Fibroblast of the aortic adventitia (primary cell): ENCODE measurements at places on chromosomes 3 and 15. TPM values are rescaled to one million over a fixed set of nuclear protein-coding genes. Genes with fewer than 3 reads are reported as not detected.

DNA sequence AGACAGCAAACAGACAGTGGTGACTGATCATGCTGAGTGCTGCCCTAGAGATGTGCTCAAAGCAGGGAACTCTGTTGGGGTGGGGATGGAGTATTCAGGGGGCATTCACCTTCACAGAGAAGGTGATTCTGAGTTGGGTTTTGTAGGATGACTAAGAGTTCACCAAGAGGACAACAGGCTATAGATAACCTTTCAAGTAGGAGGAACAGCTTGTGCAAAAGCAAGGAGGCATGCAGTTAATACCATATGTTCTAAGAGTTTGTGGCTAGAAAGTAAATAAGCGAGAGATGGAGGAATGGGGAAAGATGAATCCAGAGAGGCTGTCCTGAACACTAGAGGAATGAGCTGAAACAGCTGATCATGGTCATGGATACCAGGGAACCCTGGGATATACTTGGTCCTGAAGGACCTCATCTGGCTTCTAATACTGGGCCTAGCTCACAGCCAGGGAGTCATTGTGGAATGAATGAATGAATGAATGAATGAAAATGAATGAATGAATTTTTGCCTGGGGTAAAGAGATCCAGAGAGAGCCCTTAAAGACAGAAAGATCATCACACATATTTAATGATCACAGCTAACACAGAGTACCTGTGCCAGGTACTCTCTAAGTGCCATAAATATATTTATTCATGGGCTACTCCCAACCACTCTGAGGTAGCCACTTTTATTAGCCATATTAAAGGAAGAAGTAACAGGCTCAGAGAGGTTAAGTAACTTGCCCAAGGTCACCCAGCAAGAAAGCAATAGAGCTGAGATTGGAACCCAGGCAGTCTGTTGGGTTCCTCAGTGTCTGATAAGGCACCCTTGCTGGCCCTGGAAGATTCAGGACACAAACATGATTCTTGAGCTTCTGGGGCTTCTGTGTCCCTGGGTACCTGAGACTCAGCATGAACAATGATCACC, 22.0 kb downstream of the SMAD6 start:
- peak; percentile 41 for DNase-seq

- no peak for DNase-seq
Measured at GRCh38 chr3:128247666-128248409, 94.6 kb downstream of the EEFSEC start.

- no peak for DNase-seq
Measured at GRCh38 chr15:35834216-35834830, 288.4 kb upstream of the DPH6 start.

The REC114 gene
- not detected in 2 replicates for total RNA-seq

GRCh38 chr3:170868577-170869238, 1.3 kb downstream of the RPL22L1 start:
- DNase-seq, result no peak

The CPN2 gene
- not detected in 2 replicates for total RNA-seq

The GOLGA8J gene
- not detected in 2 replicates for total RNA-seq

The CASR gene
- total RNA-seq, result not detected in 2 replicates

- no peak for DNase-seq
Measured at GRCh38 chr3:119457246-119457645, 6.2 kb downstream of the TMEM39A start.
